A673 (cell line): ENCODE measurements at places on chromosomes 7 and 10. TPM values are rescaled to one million over a fixed set of nuclear protein-coding genes. Genes with fewer than 3 reads are reported as not detected.

THAP5 gene
- total RNA-seq = 38.1 and 39.4 TPM in 2 replicates

CD36 gene
- 0.39 and 0.83 TPM in 2 replicates for total RNA-seq

TRPV5 gene
- total RNA-seq = not detected in 2 replicates

TMEM72 gene
- 0.80 and 1.4 TPM in 2 replicates for total RNA-seq

PRLHR gene
- not detected in 2 replicates for total RNA-seq

TAS2R41 gene
- total RNA-seq = not detected in 2 replicates

HOXA11 gene
- not detected in 2 replicates for total RNA-seq

TMEM130 gene
- total RNA-seq = 0.31 TPM in 1 of 2 replicates, not detected in the other

EPO gene
- 0.21 TPM in 1 of 2 replicates, not detected in the other for total RNA-seq

NCF1 gene
- not detected in 2 replicates for total RNA-seq

ERVW-1 gene
- not detected in 2 replicates for total RNA-seq

CACUL1 gene
- total RNA-seq = 31.9 and 33.6 TPM in 2 replicates

DNA sequence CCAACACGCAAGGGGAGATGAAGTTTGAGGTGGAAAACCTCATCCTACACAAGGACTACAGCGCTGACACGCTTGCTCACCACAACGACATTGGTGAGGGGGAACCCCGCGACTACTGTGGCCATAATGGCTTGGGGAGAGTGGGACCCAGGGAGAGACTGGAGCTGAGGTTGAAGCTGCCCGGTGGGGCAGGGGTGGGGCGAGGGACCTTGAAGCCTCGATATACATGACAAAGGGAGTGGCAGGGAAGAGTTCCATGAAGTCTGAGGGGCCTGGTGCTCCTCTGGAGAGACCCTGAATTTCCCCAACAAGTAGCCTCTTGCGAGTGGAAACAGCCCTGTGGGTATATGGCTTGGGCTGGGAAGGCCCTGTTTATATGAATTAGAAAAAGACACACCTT, 3.1 kb downstream of the PLAU start:
- H3K27ac ChIP-seq = no peak overlapping the region
- no peaks in the 10 kb centered on the region for H3K36me3 ChIP-seq
- H3K4me3 ChIP-seq = no peak overlapping the region
- H3K4me1 ChIP-seq = peaks cover 12% of the 10 kb centered on the region
- H3K27me3 ChIP-seq = no peaks in the 10 kb centered on the region

DNA sequence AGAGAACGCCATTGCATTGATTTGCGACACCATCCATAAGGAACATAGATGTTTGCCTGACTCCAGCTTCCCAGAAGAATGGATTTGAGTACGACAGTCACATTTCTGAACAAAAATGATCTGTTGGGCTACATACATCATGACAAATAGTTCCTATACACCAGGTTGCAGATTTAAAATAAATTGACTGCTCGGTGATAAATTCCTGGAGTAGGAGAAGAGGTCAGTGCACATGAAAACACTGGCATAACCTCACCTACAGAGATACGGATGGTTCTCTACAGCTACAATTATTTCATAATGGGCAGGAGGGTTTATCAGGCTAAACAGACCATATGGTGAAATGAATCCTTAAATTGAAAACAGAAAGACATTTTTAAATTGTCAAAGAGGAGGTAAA, 316.5 kb upstream of the ADARB2 start:
- no peaks in the 10 kb centered on the region for H3K4me1 ChIP-seq
- no peaks in the 10 kb centered on the region for H3K36me3 ChIP-seq
- H3K4me3 ChIP-seq = no peak overlapping the region
- H3K27me3 ChIP-seq = no peaks in the 10 kb centered on the region

- H3K27ac ChIP-seq = no peak overlapping the region
- no peak for DNase-seq
- H3K27me3 ChIP-seq = no peaks in the 10 kb centered on the region
- no peaks in the 10 kb centered on the region for H3K4me1 ChIP-seq
Measured at GRCh38 chr10:97673736-97674525, 13.1 kb downstream of the AVPI1 start.

GRCh38 chr7:21426286-21427181, 1.3 kb upstream of the SP4 start:
- DNase-seq = no peak
- peak overlapping the region; percentile 41 for H3K4me3 ChIP-seq
- H3K4me1 ChIP-seq = peaks cover 8% of the 10 kb centered on the region
- H3K27me3 ChIP-seq = no peaks in the 10 kb centered on the region
- H3K36me3 ChIP-seq = no peaks in the 10 kb centered on the region
- H3K27ac ChIP-seq = peak overlapping the region; percentile 64

DNA sequence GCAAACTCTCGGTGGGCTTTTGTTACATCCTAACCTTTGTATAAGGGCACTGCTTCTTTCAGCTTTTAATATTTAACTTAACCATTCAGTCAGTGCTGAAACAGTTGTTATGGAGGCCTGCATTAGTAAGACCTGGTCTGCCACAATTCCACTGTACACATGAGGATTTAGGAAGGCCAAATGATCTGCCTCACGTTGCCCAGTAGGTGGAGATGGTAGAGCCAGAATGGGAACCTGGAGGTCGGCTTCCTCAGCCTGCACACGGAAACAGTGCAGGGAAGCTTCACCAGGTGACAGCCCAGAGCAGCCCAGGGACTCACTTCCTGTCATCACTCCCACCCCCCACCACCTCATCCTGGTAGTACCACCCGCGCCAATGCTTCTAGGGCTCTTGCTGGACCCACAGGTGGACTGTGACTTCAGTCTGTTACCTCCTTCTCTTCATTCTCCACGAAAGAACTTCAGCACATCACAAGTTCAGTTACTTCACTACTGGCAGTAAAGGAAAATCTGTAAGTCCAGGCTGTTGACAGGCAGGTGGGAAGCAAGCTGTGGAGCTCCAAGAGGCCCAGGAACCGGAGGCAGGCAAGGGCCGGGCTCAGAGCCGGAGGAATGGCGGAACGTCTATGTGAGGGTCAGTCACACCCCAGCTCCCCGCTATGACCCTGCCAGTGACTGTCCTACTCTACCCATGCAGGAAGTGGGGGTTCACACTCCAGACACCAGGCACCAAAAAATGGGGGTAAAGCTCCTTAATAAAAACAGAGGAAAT, 480.3 kb upstream of the C7orf33 start:
- H3K27me3 ChIP-seq = no peaks in the 10 kb centered on the region
- H3K36me3 ChIP-seq = no peaks in the 10 kb centered on the region
- H3K4me1 ChIP-seq = no peaks in the 10 kb centered on the region
- peak; percentile 18 for DNase-seq
- H3K27ac ChIP-seq = no peak overlapping the region
- H3K4me3 ChIP-seq = no peak overlapping the region

- H3K4me1 ChIP-seq = no peaks in the 10 kb centered on the region
- H3K27ac ChIP-seq = no peak overlapping the region
- H3K4me3 ChIP-seq = no peak overlapping the region
- no peak for DNase-seq
Measured at GRCh38 chr7:159061674-159062212, 82.9 kb downstream of the VIPR2 start.

- H3K27me3 ChIP-seq = no peaks in the 10 kb centered on the region
- H3K4me1 ChIP-seq = no peaks in the 10 kb centered on the region
- no peak for DNase-seq
- H3K36me3 ChIP-seq = no peaks in the 10 kb centered on the region
- no peak overlapping the region for H3K4me3 ChIP-seq
- no peak overlapping the region for H3K27ac ChIP-seq
Measured at GRCh38 chr7:83996879-83997278, 197.7 kb downstream of the SEMA3A start.

GRCh38 chr10:97025613-97026242, 160.0 kb downstream of the SLIT1 start:
- no peaks in the 10 kb centered on the region for H3K36me3 ChIP-seq
- H3K4me1 ChIP-seq = no peaks in the 10 kb centered on the region
- H3K27me3 ChIP-seq = no peaks in the 10 kb centered on the region
- peak; percentile 78 for DNase-seq
- H3K27ac ChIP-seq = no peak overlapping the region

- no peaks in the 10 kb centered on the region for H3K36me3 ChIP-seq
- H3K27me3 ChIP-seq = no peaks in the 10 kb centered on the region
- no peak overlapping the region for H3K4me3 ChIP-seq
- H3K4me1 ChIP-seq = no peaks in the 10 kb centered on the region
Measured at GRCh38 chr7:422886-423225, 96.8 kb downstream of the PDGFA start.

DNA sequence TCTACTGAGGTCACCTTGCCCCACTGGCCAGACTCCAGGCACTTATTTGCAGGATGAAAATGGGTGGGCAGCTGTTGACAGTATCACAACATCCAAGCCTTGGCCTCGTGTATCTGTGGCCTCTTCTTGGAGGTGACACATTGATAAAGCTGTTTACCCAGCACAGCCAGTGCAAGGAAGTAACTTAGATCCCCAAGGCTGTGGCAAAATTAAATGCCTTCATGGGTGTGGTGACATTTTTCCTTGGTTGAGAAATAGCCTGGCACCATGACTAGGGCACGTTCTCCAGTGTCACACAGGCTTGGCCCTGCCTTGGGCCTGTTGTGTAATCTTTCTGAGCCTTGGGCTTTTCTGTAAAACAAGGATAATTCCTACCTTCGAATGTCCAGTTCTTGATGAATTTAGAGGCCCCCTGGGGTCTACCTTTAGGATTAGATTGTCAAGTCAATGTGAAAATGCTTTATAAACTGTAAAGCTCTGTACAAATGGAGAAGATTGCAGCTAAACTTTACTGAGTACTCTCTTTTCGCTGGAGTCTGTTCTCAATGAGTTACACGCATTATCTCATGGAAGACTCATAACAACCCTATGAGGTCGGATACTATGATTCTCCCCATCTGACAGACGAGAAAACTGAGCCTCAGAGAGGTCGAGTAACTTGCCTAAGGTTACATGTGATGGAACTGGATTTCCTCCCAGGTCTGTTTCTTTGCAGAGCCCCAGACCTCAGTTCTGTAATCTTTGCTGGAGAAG, 46.7 kb upstream of the LOXL4 start:
- no peaks in the 10 kb centered on the region for H3K4me1 ChIP-seq
- no peak overlapping the region for H3K27ac ChIP-seq
- no peak overlapping the region for H3K4me3 ChIP-seq
- no peak for DNase-seq

GRCh38 chr7:151174246-151175046, 7.0 kb upstream of the GBX1 start:
- no peak for DNase-seq
- no peak overlapping the region for H3K27ac ChIP-seq
- H3K27me3 ChIP-seq = peaks cover 8% of the 10 kb centered on the region
- no peaks in the 10 kb centered on the region for H3K36me3 ChIP-seq

GRCh38 chr10:124291001-124291701, 127.6 kb downstream of the OAT start:
- no peaks in the 10 kb centered on the region for H3K27me3 ChIP-seq
- no peak overlapping the region for H3K27ac ChIP-seq
- DNase-seq = no peak
- no peak overlapping the region for H3K4me3 ChIP-seq

DNA sequence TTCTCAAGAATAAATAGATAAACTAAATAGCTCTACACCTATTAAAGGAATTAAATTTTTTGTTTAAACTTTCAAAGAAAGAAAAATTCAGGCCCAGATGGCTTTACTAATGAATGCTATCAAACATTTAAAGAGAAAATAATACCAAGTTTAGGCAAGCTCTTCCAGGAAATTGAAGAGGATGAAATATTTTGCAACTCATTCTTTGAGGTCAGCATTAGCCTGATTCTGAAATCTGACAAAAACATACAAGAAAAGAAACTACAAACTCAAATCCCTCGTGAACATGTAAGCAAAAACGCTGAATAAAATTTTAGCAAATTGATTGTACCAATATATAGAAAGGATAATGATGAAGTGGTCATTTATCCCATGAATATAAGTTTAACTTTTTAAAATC, 93.4 kb downstream of the RTKN2 start:
- H3K27ac ChIP-seq = no peak overlapping the region
- no peak for DNase-seq
- no peaks in the 10 kb centered on the region for H3K27me3 ChIP-seq
- peaks cover 4% of the 10 kb centered on the region for H3K4me1 ChIP-seq

DNA sequence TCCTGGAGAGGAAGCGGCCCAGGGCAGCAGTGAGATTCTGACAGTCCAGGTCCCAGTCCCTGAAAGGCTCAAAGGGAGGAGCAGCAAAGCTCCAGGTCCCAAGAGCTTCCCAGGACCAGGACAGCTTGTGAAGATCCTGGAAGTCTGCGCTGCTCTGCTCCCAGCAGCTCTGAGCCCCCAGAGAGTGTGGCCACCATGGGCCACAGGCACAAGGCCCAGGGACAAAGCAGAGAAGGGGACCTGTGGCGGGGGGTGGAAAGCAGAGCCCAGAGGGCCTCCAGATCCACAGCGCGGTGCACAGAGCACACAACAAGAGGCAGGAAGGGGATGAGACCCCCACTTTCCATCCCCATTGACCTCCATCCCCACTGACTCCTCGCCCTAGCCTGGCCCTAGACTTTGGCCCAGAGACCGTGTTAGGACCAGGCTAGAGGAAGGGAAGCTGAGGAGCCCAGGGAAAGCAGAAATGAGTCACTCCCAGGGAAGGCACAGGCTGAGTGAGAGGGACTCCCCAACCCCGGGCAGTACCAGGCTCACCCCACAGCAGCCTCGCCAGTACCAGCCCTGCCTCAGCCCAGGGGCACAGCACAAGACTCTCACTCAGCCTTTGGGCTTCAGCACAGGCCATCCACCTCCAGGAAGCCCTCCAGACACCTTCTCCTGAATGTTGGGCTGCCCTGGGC, 75.5 kb downstream of the GRID1 start:
- no peak overlapping the region for H3K4me3 ChIP-seq
- no peaks in the 10 kb centered on the region for H3K4me1 ChIP-seq
- no peaks in the 10 kb centered on the region for H3K36me3 ChIP-seq
- no peaks in the 10 kb centered on the region for H3K27me3 ChIP-seq
- no peak for DNase-seq
- H3K27ac ChIP-seq = no peak overlapping the region

DNA sequence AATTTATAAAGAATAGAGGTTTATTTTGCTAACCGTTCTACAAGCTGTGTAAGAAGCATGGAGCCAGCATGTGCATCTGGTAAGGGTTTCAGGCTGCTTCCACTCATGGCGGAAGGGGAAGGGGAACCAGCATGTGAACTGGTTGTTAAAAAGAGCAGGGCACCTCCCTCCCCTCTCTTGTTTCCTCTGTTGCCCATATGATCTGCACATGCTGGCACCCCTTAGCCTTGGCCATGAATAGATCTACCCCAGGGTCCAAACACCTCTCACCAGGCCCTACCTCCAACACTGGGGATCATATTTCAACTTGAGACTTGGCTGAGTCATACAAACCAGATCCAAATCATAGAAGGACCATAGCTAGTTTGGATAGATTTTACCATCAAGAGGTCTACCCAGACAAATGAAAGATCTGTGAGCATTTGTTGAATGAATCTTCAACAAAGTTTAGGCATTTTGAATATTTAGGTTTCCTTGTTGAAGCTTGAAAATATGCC, 36.0 kb upstream of the NRP1 start:
- H3K4me1 ChIP-seq = no peaks in the 10 kb centered on the region
- no peaks in the 10 kb centered on the region for H3K27me3 ChIP-seq
- no peak for DNase-seq
- no peak overlapping the region for H3K4me3 ChIP-seq
- no peaks in the 10 kb centered on the region for H3K36me3 ChIP-seq

DNA sequence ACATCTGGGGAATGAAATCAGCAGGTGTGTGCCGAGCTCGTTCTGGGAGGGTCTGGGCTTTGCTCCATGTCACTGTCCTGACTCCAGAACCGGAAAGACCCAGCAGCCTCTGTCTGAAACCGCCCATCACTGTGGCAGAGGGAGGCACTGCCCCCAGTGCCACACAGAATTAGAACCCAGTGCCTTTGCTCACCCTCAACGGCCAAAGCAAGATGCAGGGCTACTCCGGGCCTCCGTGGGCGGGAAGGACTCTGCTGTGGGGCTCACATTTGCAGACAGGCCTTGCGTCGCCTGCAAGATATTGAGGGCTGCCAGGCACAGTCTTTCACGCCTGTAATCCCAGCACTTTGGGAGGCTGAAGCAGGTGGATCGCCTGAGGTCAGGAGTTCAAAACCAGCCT, 219.2 kb upstream of the PPP2R2D start:
- no peak for DNase-seq
- H3K4me3 ChIP-seq = no peak overlapping the region
- H3K27me3 ChIP-seq = no peaks in the 10 kb centered on the region
- H3K27ac ChIP-seq = no peak overlapping the region
- H3K4me1 ChIP-seq = no peaks in the 10 kb centered on the region
- no peaks in the 10 kb centered on the region for H3K36me3 ChIP-seq
